Activated CD4-positive, alpha-beta T cell treated with anti-CD3 and anti-CD28 coated beads, Interleukin-2, Interleukin-4, amounts not matched to agents 100 ng/mL and 50 ng/mL, durations not matched to agents 16 hours and 8 hours (primary cell): ENCODE measurements at places on chromosomes 5 and 9.
A peak's percentile ranks its signal among the peaks of the same experiment; 100 is the strongest.

DNA sequence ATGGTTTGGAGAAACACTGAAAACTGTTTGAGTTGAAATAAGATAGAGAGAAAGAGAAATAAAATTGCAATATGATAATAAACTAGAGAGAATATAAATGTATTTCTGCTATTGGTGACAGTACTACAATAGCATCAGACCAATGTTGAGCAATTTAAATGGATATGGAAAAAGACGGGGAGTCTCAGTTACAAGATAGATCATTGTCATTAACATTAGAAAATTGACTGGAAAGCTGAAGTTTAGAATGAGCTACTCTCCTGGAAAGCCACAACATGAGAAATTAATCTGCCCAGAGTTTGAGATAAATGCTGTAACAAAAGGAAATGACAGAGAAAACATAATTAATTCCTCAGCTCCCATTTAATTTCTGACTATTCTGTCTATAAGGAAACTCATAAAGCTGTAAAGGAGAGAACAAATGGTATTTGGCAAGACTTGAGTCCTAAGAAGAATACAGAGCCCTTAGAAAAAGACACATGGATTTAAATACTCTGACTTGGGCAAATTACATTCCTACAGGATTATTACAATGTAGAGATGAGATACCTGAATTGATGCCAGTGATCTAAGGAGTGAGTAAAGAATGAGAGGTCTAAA lies 624.5 kb upstream of the CHD1 start:
- DNase-seq: no peak

DNA sequence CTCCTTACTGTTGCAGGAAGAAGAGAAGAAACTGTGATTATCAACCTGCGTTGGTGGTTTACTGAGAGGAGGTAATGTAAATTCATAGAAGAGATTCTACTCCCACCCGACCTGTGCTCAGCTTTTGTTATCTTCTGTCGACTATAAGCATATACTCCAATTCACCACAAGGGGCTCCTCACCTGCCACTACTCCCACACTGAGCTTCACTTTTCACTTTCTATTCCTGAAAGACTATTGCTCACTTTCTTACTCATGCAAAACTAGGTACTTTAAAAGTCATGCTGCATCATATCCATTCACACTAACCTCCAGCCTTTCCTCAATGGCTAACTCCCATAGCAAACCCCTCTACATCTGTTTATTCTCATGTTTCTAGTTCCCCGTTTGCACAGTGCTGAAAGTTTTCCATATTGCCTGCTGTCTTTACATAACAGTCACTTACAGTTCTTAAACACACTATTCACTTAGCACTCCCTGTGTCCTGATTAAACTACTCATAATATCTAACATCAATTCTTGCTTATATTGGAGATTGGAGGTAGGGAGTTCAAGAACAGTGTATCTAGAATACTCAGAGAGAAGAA lies 1062.6 kb downstream of the NR2F1-AS1 start:
- peak; percentile 9 for DNase-seq

DNA sequence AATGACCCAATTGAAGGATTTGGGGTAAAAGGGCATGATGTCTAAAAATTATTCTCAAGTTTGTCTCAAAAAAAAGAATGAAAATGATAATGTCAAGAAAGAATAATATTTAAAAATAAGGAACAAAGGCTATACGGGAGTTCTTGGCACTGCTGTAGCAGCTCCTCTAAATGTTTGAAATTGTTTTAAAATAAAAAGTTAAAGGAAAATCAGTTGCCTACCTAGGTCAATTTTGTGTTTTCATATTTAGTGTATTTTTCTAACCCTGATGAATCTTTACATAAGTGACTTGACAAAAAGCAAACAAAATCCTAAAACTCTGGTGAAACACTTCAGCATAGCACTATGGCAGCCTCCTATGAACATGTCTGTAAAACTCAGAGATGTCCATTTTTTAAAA lies 56.4 kb downstream of the ALDH1A1 start:
- no peak for DNase-seq

GRCh38 chr9:137971477-137972138 lies 94.0 kb downstream of the CACNA1B start:
- DNase-seq: no peak

DNA sequence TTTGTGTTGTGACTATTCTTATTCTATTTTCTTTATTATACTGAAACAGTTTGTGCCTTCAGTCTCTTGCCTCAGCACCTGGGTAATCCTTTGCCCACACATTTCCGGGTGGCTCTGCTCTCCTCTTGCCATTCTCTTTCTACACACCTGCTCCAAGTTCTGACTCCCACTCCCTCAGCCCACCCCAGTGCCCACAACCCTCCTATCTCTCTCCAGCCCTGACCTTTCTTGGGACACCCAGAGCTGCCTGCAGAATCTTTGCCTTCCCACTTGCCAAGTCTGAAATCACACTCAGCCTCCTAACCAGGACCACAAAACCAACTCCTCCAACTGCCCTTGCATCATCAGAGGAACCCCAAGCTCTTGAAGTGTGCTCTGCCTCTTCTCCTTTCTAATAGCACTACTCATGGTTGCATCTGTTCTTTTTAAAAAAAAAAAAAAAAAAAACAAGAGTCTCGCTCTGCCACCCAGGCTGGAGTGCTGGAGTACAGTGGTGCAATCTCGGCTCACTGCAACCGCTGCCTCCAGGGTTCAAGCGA lies 4.1 kb downstream of the SWI5 start:
- DNase-seq: no peak

DNA sequence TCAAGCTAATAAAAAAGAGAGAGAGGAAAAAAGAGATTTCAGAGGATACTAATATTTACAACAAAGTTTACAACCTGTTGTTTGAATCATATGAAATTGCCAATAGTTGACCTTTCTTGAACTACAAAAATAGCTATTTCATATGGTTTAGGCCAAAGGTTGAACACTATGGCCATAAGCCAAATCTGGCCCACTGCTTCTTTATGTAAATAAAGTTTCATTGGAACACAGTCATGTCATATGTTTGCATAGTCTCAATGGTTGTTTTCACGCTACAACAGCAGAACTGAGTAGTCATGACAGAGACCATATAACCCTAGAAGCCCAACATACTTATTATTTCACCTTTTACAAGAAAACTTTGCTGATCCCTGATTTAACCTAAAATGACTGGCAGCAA lies 20.9 kb downstream of the SEMA5A start:
- DNase-seq: no peak

- no peak for DNase-seq
These were observed 68.6 kb downstream of the RGS3 start for GRCh38 chr9:113531919-113532808.
